ENCODE measurements at places on chromosomes 7 and 10.

DNA sequence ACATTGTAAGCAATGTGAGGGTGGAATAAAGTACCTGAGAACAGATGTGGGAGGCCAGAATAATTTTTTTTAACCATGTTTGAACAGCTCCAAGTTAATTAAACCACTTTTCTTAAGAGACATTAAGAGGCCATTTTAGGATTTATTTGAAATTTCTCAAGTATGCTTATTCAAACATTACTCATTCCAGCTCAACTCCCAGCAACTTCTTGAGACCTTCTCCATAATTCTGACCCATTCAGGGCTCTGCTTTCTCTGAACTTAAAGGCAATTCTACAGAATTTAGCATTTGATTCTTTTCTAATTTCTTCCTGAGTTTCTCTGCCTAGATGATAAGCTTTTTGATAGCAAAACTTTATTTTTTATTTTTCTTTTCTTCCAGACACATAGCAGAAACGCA lies 314.5 kb downstream of the CAMK1D start:
- no peak for DNase-seq

- no peak for DNase-seq
Measured at GRCh38 chr10:94093286-94093905, 99.7 kb downstream of the PLCE1 start.

GRCh38 chr7:19916046-19916445 lies 142.6 kb upstream of the TMEM196 start:
- DNase-seq: no peak

DNA sequence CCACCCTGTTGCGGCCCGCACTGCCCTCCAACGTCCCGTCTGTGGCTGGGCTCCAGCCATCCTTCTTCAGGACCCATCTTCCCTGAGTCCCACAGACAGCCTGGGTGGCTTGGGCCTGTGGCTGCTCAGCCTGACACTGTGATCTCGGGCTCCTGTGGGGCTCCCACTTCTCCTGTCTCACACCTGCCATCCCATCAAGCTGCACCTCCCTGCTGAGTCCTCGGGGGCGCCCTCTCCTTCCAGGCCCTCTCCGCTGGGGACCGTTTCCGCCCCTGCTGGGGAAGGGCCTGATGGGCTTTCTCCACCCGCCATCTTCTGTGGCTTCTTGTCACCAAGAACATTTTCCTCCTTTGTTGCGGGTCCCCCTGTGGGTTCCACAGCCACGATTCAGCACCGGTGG lies 173.8 kb upstream of the PPP2R2D start:
- DNase-seq: no peak

DNA sequence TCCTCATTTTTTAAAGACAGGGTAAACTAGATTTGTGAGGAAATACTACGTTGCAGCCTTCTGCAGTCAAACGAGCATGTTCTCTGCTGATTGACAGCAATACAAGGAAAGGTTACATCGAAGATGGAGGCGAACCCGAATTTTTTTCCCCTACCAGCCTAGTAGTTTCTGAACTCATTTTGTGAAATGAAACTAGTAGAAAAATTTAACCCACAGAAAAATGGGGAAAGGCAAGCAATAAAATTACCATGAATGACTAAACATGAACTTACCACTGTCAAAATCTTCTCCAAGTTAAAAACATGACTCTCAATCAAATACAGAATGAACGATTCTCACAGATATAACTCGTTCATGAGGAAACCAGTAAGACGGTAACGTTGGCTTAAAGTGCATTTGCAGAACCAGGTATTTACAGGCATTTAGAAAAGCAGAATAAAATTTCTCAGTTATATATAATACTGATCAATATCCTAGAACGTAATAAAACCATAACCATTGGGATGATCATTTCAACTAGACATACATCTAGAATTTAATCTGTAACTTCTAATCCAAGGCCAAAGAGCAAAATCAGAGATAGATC lies 73.9 kb downstream of the CELF2 start:
- no peak for DNase-seq
